ENCODE measurements at places on chromosomes 2 and 18.

DNA sequence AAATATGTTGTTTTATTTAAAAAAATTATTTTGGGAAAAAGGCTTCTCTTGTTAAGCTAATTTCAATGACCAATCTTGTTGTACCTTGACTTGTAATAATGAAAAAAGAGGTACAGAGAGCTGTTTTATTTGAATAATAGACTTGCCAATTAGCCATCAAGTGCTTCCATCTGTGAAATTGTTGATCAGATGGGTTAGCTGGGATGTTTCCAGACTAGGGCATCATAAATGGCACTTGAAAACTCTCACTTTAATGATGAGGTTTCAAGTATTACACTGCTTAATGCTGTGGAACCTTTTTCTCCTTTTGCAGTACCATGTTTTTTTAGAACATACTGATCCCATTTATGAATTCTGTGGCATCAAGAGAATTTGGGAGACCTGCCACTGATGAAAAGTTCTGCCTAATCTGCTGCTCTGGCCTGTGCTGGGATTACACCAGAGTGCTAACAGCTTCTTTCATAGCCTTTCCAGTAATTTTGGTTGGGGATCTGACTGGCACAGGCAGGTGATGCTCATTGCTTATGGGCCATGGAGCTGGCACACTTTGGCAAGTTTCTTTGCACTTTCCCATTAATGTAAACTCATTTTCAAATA is 24.2 kb downstream of the PSMD14 start:
- DNase-seq = no peak

GRCh38 chr2:134083548-134083947 is 170.3 kb upstream of the MGAT5 start:
- no peak for DNase-seq

DNA sequence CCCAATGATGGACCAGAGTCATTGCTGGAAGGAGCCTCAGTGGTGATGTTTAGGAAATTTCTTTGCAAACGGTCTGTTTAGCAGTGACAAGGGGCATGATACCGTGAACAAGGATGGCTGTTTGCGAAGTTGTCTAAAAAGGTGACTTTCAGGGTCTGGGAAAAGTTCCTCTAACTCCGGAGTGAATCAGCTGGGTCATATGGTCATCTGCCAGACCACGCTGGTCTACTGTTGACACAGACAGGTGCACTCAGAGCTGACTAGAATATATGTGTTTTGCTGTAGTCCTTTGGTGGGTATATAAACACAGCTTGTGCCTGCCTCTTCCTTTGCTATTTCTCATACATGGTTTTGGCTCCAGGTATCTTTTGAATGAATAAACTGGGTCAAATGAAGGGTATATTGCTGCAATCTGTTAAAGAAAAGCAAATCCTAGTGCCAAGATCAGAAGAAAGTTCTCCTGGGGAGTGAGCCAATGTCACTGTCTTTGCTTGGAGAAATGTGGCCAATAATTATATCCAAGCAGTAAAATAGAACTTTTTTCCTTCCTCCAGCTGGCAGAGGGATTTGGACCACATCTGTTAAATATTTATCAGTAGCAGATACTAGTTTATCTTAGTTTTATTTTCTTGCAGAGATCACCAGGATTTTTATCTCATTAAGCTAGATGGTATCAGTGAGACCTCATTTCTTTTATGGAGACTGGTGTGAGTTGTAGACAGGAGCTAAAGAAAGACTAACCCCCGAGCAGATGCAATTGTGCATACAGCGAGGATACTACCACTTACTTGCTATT is 286.0 kb downstream of the TRIB2 start:
- DNase-seq = no peak

DNA sequence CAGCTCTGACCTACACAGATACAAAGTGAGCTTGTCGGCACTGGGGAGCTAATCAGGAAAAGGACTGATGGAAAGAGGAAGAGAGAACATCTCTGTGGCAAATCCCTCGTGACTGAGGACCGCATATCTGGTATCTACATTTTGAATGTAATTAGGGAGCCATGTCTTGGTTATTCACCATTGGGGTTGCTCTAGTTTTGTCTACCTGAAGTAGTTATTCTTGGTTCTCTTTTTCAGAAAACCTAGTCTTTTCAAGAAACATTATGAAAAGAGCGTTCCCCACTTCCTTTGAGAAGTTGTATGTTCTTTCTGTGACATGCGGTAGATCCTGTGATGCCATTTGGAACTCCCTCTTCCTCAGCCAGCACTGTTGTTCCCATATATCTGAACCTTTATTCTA is 104.4 kb downstream of the DOCK10 start:
- DNase-seq = peak; percentile 50

DNA sequence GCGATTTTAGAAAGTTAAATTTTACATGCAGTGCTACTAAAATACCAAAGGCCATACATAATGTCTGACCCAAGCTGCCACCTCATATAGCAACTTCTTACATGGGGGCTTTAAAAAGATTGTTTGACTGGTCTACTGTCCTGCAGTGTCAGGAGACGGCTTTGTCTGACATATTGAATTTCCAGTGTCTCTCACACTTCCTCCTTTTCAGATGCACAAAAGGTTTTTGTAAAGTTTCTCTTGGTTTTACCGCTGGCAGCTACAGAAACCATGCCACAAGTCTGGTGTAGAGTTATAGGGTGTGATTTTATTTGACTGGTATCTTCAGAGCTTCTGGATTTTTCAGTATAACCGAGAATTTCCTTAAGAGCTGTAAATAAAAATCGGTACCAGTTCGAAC is 1.1 kb upstream of the ASAP2 start:
- peak; percentile 28 for DNase-seq

GRCh38 chr18:12423820-12424219 is 16.1 kb downstream of the PRELID3A start:
- DNase-seq = no peak

DNA sequence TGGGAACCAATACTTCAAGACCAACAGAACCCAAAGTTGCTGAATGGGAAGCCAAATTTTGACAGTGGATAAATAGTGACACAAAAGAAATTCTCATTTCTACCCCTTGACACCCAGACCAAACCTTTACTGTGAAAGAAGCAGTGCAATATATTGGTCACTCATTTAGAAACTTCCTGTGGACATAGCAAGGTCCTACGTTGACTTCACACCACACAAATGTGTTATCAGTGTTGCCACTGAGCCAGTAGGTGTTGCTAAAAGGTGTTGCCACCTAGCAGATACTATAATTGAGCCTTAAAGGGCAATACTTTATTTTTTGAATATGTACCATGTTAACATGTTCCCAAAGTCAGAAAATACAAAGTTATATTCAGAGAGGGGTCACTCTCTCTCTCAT is 1008.9 kb upstream of the CDH2 start:
- no peak for DNase-seq

DNA sequence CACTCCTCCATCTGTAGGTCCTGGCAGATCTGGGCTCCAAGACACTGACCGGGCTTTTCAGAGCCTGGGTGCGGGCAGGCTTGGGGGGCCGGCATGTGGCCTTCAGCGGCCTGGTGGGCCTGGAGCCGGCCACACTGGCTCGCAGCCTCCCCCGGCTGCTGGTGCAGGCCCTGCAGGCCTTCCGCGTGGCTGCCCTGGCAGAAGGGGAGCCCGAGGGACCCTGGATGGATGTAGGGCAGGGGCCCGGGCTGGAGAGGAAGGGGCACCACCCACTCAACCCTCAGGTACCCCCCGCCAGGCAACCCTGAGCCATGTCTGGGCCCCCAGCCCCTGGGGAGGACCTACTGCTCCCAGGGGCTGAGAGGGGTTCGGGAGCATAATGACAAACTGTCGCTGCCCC is 761 bp upstream of the CHRND start:
- DNase-seq = no peak

GRCh38 chr18:30925795-30926194 is 116.7 kb downstream of the DSC3 start:
- DNase-seq = no peak

- DNase-seq = peak; percentile 64
Observed at GRCh38 chr2:172710584-172711047, 25.0 kb upstream of the RAPGEF4 start.

GRCh38 chr2:202133909-202134265 is 60.8 kb downstream of the KIAA2012 start:
- no peak for DNase-seq

GRCh38 chr18:37634516-37634915 is 68.9 kb upstream of the CELF4 start:
- DNase-seq = no peak

GRCh38 chr2:23321751-23322150 is 63.2 kb upstream of the KLHL29 start:
- no peak for DNase-seq

DNA sequence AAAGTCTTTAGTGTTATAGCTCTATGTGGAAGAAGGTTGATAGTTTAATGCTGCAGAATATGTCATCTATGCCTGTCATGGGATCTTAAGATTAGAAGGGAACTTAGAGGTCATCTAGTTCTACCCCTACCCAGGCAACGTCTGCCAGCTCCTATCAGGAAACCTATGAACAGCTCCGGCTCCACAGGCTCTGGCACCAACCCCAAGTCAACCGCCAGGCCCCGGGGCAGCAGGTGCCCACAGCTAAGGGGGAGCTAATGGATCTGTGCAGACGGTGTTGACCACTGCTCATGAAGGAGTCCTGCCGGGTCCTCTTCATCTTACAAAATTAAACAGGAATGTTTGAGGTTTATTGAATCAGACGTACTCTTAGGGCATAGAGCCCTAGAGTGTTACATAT is 440.8 kb upstream of the KLHL29 start:
- DNase-seq = no peak

DNA sequence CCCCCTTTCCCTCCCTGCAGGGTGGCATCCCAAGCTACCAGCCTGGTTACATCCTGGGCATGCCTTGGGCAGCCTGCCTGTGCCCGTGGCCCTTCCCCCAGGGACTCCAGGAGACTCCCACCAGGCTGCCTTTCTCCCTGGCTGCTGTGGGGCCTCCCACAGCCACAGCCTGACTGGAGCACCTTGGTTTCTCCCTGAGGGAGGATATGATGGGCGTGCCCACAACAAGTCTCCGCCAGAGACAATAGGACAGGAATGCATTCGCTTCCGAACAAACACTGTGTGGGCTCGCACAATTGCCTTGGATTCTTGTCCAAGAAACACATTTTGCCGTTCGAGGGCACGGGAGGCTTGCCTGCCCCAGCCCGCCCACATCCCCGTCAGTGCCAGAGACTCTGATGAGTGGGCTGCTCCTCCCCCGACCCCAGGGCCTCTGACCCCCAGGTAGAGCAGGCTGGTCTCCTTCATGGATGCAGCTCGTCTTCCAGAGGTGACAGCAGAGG is 102.1 kb downstream of the SMAD7 start:
- no peak for DNase-seq

- DNase-seq = no peak
Observed at GRCh38 chr18:62571037-62571436, 48.2 kb downstream of the ZCCHC2 start.

GRCh38 chr2:188909036-188909435 is 65.1 kb upstream of the COL3A1 start:
- DNase-seq = no peak

DNA sequence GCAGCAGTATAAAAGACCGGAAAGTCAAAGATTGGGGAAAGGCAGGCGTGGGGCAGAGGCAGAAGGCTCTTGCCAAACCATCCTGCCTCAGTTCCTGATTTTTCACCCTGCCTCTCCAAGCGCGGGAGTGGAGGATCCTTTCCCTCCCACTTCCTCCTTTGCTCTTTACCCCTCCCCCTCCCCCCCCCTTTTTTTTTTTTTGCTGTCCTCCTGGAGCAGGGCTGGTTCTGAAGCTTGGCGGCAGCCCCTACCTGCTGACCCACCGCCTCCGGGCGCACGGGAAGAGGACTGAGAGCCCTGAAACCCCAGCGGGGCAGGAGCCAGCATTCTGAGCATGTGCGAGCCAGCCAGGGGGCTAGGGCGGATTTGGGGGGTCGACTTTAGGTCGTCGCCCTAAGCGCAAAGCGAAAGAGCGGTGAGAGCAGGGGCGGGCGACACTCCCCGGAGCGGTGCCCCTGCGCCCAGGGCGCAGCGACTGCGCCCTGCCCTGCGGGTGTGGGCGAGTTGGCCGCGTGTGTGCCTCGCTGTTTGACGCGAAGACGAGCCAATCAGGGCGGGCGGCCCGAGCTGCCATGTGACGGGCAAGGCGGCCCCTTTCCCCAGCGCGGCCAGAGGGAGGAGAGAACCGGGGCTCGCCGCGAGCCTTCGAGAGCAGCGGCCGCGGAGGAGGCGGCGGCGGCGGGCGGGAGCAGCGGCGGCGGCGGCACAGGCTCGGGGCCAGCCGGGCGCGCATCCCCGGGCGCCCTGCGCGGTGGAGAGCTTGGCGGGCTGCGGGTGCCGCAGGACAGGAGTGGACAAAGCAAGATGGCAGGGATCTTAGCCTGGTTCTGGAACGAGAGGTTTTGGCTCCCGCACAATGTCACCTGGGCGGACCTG is at the start of gene CERS6:
Gene CERS6, plus strand, starts transcription at position 628 of the 876 bp plus-strand sequence. Its CDS starts 177 bp downstream, at position 805.
- peak; percentile 96 for DNase-seq

- DNase-seq = no peak
Observed at GRCh38 chr2:96097951-96098823, 18.2 kb downstream of the ADRA2B start.

DNA sequence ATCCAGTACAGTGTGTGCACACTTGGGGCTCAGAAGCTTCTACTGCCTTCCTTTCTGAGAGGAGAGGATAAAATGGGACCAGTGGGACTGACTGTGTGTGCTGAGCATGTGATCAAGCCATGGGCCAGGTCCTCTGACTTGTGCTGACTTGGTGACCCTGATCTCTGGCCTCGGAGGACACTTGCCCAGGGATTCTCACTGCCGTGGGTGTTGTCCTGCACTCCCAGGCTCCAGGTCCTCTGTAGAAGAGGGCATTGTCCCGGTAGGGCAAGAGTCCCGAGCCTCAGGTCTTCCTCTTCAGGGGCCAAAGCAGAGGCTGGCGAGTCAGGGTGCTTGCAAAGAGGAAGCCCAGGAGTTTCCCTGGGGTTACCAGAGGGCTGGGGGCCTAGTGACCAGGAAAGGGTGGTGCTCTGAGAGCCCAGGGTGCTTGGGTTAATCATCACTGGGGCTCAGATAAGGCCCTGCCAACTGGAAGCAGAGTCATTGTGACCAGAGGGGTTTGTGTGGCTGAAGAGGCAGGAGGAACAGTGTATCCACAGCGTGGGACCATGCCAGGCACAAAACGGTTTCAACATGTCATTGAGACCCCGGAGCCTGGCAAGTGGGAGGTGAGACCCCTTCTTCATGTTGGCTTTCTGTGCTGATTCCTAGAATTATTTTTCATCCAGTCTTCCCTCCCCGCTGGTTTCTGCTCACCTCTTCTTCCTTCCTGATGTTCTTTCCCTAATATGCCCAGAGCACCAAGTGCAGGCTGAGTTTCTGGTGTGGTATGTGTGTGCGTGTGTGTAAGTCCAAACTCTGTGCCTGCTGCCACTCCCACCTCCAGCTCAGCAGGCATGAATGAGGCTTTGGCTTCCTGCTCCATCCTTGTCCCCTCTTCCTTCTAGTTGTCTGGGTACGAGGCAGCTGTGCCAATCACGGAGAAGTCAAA is at the start of gene GCKR:
Gene GCKR, plus strand, starts transcription at position 483 of the 931 bp plus-strand sequence. Its CDS starts 66 bp downstream, at position 549.
- no peak for DNase-seq

DNA sequence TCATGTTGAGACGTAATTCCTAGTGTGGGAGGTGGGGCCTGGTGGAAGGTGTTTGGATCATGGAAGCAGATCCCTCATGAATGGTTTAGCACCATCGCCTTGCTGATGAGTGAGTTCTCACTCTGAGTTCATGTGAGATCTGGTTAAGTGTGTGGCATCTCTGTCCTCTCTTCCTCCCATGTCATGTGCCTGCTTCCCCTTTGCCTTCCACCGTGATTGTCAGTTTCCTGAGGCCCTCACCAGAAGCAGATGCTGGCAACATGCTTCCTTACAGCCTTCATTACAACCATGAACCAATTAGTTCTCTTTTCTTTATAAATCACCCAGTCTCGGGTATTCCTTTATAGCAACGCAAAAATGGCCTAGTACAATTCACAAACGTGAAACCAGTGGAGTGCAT is 14.6 kb upstream of the MCM6 start:
- no peak for DNase-seq
